GM12865 (cell line): ENCODE measurements at places on chromosomes 13 and 19.

GRCh38 chr19:6313398-6313969 lies 19.9 kb downstream of the ACER1 start:
- DNase-seq: no peak

GRCh38 chr13:99307648-99308339 lies 595 bp upstream of the GPR183 start:
- DNase-seq: peak; percentile 83

DNA sequence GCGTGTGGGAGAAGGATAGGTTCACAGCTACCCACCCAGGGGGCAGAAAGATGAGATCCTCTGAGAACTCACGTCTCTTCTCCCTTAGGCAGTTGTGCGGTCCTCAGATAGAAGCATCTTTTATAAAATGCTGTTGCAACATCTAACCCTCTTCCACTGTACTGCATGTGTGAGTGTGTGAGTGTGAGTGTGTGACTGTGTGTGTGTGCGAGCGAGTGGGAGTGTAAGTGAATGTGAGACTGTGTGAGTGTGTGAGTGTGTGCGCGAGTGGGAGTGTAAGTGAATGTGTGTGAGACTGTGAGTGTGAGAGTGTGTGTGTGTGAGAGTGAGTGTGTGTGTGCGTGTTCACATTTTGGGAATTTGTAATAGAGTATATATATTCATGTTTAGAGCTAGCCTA lies 55.6 kb upstream of the F7 start:
- DNase-seq: no peak

DNA sequence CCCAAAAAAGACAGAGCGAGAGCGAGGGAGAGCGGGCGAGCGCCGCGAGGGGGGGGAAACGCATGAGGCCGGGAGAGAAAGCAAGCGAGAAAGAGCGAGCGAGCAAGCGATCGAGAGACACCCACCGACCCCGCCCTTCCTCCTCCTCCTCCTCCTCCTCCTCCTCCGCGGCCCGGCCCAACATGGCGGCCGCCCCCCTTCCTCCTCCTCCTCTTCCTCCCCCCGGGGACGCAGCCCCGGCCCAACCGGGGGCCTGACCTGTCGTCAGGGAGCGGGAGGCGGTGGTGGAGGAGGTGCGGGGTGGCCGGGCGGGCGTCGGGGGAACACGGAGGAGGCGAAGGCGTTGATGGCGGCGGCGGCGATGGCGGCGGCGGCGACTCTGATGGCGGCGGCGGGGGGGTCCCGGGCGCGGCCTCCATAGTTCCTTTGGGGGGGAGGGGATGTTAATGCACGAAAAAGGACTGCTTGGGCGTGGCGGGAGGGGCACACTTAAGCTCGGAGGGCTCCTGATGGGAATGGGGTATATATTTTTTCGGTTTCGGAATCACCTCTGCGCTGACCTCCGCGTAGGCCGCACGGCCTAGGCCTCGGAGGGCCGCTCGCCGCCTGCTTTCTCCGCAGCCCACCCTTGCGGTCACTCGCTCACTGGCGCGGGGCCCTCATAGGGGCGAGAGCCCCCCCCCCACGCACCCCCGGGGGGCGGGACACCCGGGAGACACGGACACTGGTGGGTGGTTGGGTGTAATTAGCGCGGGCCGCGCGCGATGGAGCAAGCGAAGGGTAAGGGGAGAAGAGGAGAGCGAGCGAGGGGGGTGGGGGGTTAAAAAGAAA lies 1.2 kb downstream of the ZC3H4 start:
- DNase-seq: peak; percentile 95

DNA sequence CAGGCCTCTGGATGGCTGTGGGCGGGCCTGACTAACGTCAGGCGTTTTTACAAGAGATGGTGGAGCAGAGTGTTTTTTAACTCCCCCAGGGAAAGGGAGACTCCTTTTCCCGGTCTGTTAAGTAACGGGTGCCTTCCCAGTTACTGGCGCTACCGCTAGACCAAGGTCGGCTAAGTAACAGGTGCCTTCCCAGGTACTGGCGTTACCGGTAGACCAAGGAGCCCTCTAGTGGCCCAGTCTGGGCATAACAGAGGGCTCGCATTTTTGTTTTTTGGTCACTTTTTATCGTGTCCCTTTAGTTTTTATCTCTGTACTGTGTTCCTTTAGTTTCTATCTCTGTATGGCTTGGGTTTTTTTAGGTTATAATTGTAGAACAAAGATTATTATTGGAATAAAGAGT lies 10.0 kb downstream of the ZNF383 start:
- no peak for DNase-seq

DNA sequence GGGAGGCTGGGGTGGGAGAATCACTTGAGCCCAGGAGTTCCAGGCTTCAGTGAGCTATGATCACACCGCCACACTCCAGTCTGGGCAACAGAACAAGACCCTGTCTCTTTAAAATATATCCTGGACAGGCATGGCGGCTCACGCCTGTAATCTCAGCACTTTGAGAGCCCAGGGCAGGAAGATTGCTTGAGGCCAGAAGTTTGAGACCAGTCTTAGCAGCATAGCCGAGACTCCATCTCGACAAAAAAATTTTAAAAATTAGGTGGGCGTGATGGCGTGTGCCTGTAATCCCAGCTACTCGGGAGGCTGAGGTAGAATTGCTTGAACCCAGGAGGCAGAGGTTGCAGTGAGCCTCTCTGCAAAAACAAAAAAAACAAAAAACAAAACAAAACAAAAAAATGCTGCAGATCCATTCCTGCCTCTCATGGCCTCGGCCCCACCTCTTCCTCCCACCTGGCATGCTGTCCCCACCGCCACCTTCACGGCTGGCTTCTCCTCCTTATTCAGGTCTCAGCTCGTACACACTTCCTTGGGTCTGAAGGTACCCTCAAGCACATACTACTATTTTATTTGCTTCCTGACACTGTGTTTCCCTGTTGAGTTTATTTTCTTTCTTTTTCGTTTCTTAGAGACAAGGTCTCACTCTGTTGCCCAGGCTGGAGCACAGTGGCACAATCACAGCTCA lies 5.3 kb downstream of the RFX1 start:
- no peak for DNase-seq

- no peak for DNase-seq
Measured at GRCh38 chr13:75904012-75904411, 267.9 kb downstream of the LMO7 start.

GRCh38 chr13:88472316-88472715 lies 801.1 kb downstream of the SLITRK5 start:
- no peak for DNase-seq

DNA sequence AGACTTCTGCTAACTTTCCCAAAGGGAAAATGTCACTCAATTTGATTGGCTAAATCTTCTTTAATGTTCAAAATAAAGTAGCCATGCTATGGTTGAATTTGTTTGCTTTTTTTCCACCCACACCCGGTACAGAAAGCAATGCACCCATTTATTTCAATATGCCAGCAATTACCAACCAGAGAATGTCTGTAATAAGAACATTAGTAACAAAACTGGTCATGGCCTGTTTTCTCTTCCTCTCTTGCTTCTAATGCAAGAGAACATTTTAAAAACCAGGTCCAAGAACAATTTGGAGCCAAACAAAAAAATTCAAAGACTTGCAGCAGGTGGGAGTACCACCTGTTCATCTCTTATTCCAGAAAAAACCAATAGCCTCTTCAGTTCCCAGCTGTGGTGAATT lies 1108.8 kb upstream of the PCDH20 start:
- DNase-seq: peak; percentile 11

DNA sequence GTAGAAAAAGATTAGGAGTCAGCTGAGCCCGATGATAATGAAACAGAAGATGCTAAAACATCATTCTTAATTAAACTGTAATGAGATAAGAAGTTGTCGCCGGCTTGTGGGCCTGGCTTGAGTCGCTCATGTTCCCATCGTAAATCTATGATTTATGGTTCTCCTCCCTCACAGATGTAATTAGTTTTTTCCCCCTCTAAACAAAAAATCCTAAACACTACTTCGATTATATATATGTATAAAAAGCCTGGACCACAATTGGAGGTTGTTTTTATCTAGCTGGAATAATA lies 151.3 kb downstream of the PTPRS start:
- no peak for DNase-seq

DNA sequence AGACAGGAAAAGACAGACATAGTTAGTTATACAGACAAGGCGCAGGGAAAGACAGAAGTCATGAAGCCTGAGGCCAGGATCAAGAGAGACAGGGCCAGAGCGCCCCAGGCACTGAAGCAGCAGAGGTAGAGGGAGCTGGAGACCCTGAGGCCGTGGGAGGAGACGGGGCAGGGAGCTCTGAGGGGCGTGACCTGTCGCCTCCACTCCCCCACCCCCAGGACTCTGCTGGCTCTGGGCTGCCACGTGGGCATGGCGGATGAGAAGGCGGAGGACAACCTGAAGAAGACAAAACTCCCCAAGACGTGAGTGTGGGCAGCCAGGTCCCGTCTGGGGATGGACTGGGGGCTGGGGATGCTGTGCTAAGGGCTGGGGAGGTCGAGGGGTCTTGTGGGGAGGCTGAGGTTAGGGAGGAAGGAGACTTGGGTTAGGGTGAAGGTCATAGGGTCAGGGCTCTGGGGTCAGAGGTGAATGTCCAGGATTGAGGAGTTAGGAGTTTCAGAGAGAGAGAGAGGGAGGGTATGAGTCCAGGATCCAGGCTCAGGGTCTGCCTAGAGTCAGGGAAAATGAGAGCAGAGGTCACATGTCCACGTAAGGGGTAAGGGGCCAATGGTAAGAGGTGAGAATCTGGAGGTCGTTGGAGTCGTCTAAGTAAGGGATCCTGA lies 31.1 kb downstream of the RYR1 start:
- DNase-seq: no peak

DNA sequence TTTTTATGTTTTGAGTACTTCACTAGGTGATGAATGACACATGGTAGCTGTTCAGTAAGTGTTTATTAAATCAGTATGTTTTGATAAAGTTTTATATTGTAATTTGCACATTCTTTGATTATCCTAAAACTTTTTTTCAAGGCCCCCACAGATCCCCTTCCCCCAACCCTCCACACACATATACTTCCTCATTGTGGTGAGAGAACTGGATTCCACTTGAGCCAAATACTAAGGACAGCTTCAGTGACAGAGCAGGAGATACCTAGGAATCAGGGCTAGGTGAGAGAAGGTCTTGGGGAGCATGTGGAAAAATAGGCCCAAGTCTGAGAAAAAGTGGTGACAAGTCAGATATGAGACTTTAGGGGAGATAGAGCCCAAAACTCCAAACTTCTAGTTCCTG lies 174.6 kb downstream of the TDRD3 start:
- no peak for DNase-seq

DNA sequence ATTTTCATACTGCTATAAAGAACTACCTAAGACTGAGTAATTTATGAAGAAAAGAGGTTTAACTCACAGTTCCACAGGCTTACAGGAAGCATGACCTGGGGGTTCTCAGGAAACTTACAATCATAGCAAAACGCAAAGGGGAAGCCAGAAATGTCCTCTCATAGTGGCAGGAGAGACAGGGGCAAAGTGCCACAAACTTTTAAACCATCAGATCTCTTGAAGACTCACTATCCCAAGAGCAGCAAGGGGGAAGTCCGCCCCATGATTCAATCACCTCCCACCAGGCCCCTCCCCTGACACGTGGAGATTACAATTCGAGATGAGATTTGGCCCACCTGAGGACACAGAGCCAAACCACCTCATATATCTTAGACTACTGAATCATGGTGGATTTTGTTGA lies 198.7 kb downstream of the KCTD12 start:
- peak; percentile 12 for DNase-seq

GRCh38 chr13:37289212-37289935 lies 183.9 kb upstream of the CSNK1A1L start:
- DNase-seq: no peak

- no peak for DNase-seq
Measured at GRCh38 chr13:27496536-27497273, 46.3 kb upstream of the MTIF3 start.

- no peak for DNase-seq
Measured at GRCh38 chr13:110258876-110259631, 47.9 kb downstream of the COL4A1 start.

GRCh38 chr19:16524991-16525734 lies 17.1 kb downstream of the CHERP start:
- DNase-seq: no peak

DNA sequence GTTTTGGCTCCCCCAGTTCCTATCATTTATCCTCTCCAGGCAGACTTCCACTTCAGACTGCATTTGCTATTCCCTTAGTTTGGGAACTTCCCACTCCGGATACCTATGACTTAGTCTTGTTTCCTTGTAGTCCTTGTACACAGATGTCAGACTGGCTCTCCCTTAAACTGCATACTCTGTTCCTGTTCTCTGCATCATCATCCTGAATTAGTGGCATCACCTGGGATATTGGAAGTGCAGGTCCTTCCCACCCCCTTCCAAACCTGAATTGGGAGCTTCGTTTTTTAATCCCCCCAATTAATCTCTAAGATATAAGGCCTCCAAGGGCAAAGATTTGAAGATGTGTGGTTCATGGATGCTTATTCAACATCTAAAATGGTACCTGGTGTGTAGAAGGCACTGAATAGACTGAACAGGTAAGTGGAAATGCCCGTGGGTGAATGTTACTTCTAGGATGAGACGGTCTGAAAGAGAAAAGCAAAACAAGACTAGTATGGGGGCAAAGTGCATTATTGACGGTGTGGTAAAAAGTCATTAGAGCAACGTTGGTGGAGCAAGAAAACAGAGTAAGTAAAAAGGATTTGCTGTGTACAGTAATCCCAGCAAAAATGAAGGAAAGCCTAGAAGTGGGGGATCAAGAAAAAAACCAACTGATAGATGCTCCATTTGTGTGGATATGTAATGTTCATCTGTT lies 9.6 kb downstream of the MIR17HG start:
- peak; percentile 16 for DNase-seq

- no peak for DNase-seq
Measured at GRCh38 chr13:33524086-33524485, 238.5 kb upstream of the STARD13 start.

- no peak for DNase-seq
Measured at GRCh38 chr13:25657157-25657556, 285.4 kb downstream of the ATP8A2 start.

DNA sequence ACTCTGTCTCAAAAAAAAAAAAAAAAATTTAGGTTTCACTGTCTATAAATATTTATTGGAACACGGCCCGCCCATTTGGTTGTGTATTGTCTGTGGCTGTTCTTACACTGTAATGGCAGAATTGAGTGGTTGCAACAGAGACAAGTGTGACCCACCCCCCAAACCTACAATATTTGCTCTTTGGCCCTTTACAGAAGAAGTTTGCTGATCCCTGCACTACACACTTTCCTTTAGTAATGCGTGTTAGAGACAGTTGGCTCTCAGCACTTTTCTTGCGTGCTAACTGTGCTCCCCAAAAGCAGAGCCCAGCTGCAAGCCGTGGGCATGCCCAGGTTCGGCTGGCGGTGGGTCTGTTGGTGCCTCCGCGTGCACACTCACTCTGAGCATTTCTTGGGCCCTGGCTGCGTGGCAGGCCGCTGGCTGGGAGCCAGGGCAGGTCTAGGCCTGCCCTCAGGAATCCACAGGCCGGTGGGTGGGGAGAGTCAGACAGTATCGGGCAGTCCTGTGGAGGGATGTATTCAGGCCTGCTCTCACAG lies 72.6 kb downstream of the SIPA1L3 start:
- peak; percentile 88 for DNase-seq

- DNase-seq: no peak
Measured at GRCh38 chr19:33868788-33869412, 72.2 kb downstream of the KCTD15 start.

DNA sequence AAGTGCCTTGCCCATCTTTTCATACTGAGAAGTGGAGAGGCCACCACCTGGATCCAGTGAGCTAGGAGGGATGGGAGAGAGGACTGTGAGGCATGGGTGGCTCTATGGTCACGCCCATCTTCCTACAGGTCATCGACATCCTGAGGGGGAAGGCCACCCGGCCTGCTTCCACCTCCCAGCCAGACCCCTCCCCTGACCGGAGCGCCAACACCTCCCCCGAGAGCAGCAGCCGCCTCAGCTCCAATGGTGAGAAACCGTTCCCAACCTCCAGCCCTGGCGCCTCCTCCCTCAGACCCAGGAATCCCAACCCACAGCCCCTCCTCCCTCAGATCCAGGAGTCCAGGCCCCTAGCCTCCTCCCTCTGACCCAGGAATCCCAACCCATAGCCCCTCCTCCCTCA lies 10.1 kb downstream of the BCL3 start:
- no peak for DNase-seq
